ENCODE measurements at places on chromosomes 11 and 22.

DNA sequence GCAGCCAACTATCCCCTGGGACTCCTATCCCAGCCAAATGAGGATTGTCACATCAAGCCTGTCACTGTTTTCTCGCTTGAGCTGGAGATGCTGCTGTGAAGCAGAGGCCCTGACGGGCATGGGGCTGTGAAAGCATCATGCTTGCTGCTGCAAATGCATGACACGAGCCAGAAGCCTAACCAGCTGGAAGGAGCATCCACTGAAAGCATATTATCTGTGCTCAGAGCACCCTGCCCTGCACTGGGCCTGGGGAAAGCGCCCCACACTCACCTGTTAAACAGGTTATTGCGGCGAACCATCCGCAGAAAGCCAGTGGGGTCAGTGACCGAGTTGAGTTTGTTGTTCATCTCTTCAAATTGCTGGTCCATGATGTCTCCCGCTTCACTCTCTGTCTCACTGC lies 110.9 kb upstream of the PITPNB start:
- no peak for DNase-seq

- no peak for DNase-seq
Measured at GRCh38 chr11:128208329-128209137, 378.8 kb downstream of the ETS1 start.

- DNase-seq = no peak
Measured at GRCh38 chr11:35390737-35391682, 28.3 kb downstream of the SLC1A2 start.

- no peak for DNase-seq
Measured at GRCh38 chr11:19822531-19822930, 109.9 kb downstream of the NAV2 start.

DNA sequence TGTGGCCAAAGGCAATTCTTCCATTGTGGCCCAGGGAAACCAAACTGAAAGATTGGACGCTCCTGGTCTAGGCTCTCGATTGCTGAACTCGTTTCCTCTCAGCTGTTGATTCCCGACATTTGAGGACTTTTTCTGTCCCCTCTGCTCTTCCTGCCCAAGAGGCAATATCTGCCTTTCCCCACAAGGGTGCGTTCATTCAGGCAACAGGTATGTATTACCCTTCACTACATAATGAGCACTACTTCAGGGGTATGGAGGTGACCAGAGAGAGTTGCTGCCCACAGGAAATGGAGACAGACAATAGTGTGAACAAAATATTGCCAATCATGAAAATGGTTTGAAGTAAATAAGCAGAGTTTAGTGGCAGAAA lies 8.2 kb downstream of the PTH start:
- no peak for DNase-seq

DNA sequence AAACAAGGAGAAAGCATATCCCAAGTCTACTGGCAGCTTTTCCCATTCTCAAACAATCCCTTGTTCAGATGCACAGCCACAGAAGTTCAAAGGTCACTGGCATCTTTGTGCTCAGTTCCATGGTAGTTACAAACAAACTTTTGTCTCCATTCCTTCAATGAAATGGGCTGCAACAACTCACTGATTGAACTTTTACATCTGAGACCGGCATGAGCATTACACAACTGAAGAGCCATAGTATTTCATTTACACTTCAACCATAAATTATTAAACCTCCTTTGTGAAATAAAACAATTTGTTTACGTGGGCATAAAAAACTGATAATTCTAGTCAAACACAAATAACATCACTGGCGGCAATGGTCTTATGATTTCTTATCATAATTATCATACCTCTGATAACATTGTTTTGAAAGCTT lies 67.8 kb upstream of the ARHGAP32 start:
- no peak for DNase-seq

DNA sequence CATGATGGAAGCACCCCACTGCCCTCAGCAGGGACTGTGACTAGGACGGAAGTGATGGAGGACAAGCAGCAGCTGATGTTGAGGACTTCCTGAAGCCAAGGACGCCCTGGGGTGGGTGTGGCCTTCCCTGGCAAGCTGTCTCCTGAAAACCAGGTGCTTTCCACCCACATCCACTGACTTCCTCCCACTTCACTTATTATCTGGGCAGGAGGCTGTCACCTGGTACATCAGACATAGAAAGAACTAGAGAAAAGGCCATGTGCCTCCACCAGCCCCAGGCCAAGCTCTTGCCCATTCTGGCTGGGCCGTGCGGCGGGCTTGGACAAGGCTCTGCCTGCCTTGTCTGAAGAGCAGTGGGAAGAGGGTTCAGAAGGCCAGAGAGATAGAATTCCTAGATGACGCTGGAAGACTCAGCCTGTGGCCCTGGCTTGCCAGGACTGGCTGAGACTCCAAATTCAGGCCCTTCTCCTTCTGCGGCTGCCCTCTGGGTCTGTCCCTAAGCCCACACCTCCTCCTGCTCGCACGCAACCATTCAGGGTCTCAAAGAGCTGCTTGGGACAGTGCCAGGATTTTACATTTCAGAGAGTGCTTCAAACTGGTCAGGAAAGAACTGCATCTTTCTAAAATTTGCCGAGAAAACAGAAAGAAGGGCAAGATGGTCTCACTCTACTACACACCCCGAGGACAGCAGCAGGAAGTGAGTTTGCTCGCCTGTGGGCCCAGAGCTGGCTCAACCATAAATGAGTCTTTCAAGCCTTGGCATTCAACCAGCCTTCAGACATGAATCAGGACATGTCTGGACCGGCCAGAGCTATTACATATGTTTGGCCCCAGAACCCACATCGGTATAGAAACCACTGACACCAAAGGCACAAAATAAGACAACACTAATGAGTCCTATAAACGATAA lies 13.3 kb downstream of the ARHGAP1 start:
- DNase-seq = peak; percentile 59

GRCh38 chr11:105229761-105230160 lies 90.2 kb upstream of the CARD18 start:
- DNase-seq = no peak

GRCh38 chr11:19577976-19578619 lies 134.5 kb upstream of the NAV2 start:
- peak; percentile 69 for DNase-seq

GRCh38 chr11:14554959-14555358 lies 34.8 kb upstream of the PSMA1 start:
- no peak for DNase-seq

DNA sequence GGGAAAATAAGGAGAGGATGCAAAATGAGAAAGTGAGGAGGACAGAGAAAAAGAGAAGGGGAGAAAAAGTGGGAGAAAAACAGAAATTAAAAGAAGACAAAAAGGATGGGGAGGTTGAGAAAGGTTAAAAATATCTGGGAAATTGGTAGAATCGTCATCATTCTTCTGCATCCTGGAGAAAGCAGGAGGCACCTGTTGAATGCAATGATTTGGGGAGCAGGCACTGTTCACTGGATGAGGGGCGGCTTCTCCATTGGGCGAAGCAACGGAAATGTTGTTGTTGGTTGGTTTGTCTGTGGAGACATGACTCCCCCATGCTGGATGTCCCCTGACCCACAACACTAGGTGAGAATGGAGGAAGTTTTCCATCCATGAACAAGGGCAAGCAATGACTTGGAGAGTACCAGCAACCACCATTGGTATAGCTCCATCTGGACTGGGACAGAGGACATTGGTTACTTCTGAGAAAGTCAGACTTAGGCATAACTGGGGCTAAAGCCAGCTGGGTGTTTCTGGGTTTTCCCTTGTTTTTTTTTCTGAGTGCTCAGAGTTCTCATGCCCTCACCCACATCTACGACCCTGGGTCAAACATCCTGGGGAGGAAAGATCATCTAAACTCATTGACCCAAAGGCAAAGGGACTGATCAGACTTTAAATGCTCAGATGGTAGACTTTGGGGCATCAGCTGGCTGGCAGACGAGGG lies 11.9 kb upstream of the CD44 start:
- no peak for DNase-seq
